ENCODE measurements at places on chromosomes 11 and 22.
A peak's percentile ranks its signal among the peaks of the same experiment; 100 is the strongest.

- no peak for DNase-seq
Measured at GRCh38 chr11:8792710-8793109, 110.1 kb downstream of the RPL27A start.

GRCh38 chr22:50361688-50362087, 18.6 kb downstream of the PPP6R2 start:
- DNase-seq = no peak

DNA sequence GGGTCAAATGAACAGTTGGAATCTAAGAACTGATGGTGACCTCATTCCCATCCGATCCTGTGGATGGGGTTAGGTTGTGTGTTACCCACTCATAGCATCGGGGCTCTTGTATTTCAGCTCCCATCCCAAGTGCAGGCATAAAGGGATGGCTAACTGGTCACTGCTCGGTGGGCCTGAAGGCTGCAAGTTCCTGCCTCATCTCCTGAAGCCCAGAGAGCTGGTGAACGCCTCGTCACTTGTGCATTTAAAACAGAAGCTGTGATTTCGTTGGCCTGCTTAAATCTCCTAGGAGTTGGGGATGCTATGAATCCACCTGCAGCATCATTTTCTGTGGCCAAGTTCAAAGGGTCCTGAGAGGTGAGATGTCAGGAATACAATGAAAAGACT, 477.0 kb downstream of the TBC1D22A start:
- DNase-seq = no peak

DNA sequence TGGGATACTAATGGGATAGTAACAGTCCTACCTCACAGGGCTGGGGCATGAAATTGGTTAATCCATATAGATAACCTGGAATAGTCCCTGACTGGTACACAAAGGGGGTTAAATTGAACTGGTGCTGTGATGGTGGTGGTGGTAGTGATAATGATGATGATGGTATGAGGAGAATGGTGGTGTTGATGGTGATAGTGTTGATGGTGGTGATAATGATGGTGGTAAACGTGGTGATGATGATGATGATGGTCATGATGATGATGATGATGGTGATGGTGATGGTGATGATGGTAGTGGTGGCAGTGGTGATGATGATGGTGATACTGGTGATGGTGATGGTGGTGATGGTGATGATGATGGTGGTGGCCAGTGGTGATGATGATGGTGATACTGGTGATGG, 38.7 kb downstream of the SMIM38 start:
- no peak for DNase-seq

GRCh38 chr11:94876222-94876621, 97.1 kb downstream of the CWC15 start:
- DNase-seq = no peak

- DNase-seq = no peak
Measured at GRCh38 chr11:102683277-102683676, 22.3 kb downstream of the MMP27 start.

- DNase-seq = no peak
Measured at GRCh38 chr11:122076512-122077120, 39.4 kb downstream of the BLID start.

GRCh38 chr11:10409207-10409661, 45.8 kb upstream of the AMPD3 start:
- no peak for DNase-seq

- DNase-seq = no peak
Measured at GRCh38 chr11:128853559-128853958, 13.5 kb downstream of the KCNJ1 start.

GRCh38 chr11:37406651-37407050, 808.6 kb upstream of the RAG2 start:
- DNase-seq = no peak

- DNase-seq = no peak
Measured at GRCh38 chr11:119700536-119701346, 28.3 kb downstream of the NECTIN1 start.

DNA sequence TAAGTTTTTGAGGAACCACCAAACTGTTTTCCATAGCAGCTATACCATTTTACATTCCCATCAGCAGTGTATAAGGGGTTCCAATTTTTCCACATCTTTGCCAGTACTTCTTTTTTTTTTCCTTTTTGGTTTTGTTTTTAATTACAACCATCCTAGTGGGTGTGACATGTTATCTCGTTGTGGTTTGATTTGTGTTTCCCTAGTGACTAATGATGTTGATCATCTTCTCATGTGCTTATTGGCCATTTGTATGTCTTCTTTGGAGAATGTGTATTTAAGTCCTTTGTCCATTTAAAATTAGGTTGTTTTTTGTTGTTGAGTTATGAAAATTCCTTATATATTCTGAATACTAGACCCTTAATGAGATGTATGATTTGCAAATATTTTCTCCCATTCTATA, 59.3 kb downstream of the STIM1 start:
- DNase-seq = peak; percentile 73

All from hematopoietic multipotent progenitor cell treated with erythropoietin and hydrocortisone succinate and interleukin-3 and kit ligand, for 6 days (in vitro differentiated cells).